ENCODE measurements at places on chromosomes 11 and 22.

DNA sequence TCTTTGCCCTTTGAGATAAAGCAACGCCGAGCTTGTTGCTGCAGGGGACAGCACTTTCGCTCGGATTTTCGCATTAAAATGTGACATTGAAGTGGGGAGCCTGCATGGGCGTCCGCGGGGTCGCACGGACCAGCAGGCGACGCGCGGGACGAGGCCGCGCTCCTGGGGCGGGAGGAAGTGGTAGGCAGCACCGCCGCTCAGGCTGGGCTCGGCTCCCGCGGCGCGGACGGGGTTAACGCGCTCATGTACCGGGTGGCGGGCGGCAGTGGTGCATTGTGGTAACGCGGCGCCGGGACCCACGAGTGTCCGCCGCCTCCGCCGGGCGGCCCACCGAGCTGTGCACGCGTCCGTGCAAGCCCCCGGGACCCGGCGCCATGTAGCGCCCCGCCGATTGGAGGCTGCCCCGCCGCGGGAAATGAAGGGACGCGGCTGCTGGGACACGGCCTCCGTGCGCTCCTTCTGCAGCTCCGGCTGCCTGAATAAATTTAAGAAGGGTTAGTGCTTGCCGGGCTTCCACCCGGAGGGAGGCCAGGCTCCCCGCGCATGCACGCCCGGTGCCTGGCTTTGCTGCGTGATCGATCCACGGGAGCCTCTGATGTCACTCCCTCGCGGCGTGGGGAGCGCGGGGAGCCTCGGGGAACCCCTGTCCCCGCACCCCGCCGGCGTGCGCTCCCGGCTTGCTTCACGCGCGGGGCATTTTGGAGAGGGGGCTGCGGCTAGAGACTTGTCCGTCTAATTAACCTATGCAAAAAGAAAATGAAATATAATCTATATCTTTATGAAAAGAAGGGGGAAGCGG is 127.7 kb downstream of the OSBP2 start:
- no peak for DNase-seq

- DNase-seq = no peak
Measured at GRCh38 chr11:101583251-101584128, at the start of gene TRPC6. TSS of gene TRPC6 (minus strand) at chr11:101584007. CDS start at chr11:101583503, 504 bp downstream.

DNA sequence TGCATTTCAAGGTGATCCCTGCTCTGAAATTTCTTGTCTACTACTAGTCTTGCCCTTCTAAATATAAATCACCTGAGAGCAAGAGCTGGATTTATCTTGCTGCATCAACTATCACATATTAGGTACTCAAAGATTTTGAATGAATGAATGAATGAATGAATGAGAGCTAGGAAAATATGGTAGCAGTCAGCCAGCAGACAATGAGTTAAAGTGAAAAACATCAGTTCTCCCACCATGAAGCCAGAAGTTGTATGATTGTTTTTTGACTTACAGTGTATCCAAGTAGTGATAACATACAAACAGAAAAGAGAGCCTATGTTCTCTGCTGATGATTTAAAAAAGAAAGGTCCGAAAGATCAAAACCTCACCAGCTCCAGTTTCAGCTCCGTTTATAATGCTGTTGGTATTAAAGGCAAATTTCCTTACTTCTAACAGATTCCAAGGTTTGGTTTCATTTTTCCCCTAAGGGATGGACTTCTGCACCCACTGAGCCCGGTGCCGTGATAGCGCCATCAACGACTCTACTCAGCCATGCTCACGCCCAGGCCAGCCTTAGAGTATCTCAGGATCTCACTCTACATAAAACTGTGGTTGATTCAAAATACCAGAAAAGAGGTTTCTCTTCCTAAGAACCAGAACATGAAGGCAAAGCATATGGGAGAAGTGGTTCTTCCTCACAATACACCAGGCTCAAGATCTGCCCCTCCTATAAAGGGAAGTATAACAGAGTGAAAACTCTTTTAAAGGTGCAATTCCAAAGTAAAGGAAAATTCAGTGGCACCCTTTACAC is 92.0 kb downstream of the SGSM3 start:
- peak; percentile 65 for DNase-seq

DNA sequence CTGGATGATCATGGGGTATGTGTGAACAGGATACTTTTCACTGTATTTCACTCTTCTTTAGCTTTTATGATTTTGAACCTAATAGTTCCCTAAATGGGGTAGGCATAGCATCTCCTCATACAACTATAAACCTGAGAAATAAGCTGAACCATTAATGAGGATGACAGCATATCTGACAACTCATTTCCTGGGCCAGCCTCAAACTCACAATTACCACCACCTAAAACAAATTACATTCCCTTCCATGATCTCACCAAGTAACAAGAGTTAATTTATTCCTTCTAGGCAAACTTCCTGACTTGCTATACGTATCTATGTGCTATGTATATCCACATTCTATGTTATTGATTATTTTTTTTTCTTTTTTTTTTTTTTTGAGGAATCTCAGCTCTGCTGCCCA is 23.0 kb downstream of the SIK3 start:
- DNase-seq = no peak

DNA sequence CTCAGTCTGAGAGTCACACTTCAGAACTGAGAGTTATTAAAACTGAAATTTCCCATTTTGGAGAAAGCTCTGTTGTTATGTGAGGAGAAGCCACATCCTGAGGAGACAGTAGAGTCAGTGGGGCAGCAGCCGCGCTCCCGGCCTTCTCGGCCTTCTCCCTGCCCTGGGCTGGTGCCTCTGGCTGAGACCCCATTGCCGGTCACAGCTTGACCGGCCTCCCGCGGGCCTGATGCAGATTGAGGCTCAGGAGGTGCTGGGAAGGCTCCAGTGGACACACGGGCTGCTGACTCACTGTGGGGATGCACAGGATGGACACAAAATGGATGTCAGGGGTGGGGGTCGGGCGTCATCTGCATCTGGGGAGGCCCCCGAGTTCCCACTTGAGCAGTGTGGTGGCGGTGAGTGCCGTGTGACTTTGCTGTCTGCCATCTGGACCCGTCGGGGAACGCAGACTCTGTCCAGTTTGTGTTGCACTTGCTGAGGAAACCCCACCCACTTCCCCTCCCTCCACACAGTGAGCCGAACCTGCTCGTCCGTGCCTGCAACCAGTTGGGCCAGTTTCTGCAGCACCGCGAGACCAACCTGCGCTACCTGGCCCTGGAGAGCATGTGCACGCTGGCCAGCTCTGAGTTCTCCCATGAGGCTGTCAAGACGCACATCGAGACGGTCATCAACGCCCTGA is 50.1 kb downstream of the MUC6 start:
- no peak for DNase-seq

GRCh38 chr11:105230586-105230985 is 91.0 kb upstream of the CARD18 start:
- DNase-seq = no peak

DNA sequence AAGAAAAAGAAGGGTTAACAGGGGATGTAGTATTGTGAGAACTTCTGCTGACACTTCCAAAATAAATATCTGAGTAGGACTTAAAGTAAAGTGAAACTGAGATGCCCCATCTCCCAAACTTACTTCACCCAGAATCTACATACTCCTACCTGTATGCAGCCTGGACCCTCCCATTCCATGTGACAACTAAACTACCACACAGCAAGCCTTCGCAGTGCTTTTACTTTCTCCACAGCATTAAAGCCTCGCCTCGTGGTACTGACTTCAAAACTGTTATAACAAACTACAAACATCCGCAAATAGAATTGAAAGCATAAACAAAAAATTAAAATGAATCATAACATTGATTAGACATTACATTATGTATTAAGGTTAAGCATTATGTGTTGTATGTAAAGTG is 985 bp downstream of the MPZL2 start:
- DNase-seq = no peak

DNA sequence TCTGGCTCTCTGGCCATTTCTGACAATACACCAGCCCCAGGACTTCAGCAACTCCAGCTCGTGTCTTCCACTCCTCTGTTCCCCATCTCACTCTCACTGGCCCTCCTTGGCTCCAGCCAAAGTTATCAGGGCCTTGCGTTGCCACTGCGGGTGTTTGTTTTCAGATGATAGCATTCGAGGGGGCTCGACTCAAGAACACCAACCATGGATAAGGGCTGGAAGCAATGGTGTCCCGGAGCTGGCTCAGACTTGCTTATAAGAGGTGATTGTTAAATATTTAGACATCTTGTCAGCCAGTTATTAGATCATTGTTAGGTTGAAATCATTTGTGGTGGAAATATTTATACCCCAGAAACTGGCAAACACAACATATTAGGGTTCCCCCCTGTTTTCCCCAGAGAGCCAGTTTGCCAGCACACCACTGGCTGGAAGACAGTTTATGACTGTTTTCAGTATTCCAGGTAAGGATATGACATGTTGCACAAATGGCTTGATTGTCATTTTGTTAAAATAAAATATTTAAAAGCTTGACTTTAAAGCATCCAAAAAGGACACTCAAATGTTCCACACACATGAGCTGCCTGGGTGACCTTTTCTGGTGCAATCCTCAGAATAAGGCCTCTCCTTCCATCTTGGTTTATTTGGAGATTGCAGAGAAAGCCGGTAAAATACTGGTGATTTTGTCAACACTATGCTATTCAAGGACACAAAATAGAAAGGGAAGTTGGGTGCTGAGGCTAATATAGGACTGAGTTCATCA is 98.3 kb downstream of the FBXO7 start:
- DNase-seq = no peak

DNA sequence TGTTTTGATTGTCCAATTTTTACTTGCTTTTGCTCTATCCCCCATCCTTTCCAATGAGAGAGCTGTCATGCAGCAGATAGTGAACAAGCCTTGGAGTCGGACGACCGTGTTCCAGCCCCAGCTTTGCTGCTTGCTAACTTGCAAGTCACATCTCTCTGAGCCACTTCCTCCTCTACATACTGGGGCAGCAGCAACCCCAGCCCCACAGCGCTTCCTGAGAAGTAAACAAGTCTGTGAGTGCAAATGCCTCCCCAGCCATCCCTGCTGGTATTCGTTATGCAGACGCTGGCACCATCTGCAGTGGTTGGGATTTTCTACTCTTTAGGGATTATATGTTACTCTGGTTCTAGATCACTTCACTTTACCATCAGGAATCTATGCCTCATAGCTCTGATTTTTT is 35.0 kb downstream of the TPBGL start:
- DNase-seq = peak; percentile 45

DNA sequence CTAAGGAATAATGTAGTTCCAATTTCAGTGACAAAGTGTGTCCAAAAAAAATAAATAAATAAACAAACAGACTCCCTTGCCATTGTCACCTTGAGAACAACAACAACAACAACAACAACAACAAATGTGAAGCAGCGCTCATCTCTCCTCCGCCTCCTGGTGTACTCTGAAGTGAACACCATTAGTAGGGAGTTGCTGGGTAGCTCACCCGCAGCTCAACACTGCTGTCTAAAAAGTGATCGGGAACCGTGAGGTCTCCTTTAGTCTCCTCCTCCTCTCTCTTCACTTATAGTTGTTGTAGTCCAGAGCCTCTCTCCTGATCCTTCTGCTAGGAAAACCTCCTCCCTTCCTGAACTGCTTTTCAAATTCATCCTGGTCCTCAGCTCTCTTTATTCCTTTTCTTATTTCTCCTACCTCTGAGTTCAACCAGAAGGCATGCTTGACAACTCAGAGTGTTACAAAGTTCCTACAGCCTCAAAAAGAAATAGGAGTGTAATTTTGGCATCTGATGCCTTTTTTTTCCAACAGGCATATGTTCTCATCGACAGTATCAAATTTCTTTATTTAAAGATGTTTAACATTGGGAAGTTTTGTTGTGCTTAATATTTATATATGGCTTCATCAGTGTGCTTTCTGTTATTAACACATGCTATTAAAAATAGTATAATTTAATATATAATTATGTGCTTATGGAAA is 215.1 kb downstream of the PGR start:
- no peak for DNase-seq

DNA sequence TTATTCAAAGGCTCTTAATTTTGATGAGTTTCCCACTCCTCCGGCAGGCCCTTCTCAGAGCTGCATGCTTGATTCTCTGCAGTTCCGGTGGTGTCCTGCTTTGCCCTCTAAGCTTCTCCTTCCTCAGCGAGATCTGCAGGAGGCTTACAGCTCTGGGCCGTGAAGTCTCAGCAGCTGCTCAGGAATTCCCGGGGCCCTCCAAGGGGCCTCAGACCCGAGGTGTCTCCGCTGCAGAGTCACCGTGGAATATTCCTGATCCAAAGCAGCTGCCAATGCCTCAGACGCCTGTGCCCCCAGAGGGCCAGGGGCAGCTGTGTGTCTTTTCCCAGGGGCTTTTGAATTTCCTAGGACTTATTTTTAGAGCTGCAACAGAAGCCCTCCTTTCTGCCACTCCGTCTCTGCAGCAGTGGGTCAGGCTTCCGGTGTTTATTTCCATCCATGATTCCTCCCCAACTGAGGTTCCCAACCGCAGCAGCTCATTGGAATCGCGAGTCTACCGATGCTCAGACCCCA is 37.2 kb downstream of the RPS6KA4 start:
- peak; percentile 21 for DNase-seq

DNA sequence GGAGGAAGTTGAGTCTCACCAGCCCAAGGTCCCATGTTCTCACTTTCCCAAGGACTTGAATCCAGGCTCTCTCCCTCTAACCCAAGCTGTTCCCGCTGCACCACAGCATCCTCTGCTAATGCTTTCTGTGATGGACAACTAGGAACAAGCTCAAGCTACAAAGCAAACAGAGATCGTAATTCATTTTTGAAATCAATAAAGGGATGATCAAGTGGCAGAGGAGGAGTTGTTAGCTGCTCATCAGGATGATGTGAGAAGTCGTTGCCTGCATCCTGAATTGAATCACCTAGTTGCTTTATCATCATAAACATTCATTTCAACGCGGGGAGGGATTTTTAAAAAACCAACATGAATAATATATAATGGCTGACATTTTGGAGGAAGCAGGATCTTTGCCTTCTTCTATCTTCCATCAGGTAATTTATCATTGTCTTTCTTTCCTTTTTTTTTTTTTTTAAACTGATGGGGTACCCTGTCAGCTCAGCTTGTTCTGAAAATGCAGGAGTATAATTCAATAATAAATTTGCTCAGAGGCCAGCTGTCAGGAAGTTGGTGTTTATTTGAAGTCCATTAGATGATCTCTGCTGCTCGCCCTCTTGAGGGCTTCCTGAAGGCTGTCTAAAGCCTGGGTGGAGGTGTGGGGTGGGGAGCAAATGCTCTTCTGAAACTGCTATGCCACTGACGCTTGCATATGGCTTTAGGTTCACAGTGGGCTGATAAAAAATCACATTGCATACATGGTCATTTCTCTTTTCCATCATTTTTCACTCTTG is 174.4 kb upstream of the NARS2 start:
- DNase-seq = no peak

GRCh38 chr11:35088226-35088625 is 50.7 kb upstream of the CD44 start:
- DNase-seq = peak; percentile 27

DNA sequence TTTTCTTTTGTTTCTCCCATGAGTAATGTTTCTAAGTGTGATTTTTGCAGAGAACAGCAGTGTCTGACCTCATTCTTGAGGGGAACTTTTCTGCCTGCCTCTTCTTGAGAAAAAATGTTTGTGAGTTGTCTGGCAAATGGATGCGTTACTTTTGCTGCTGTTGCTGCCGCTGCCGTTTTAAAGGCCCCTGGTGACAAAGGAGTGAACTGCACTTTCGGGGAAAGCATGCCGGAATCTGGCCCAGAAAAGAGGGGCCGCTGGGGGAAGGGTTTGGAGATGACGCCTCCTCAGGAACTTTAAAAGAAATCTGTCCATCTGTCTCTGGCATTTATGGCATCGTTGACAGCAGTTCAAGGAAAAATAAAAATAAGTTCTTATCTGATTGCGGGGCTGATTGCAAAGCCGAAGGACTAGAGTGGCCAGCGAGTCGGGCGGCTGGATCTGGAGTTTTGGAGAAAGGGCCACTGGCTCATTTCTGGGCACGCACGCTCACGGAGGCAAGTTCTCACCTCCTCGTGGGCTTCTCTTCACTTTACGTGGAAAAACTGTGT is 16.5 kb downstream of the ZBTB16 start:
- peak; percentile 48 for DNase-seq
